Tibial artery (tissue), 4 donors: ENCODE measurements at places on chromosomes 6 and 20.
A peak's percentile ranks its signal among the peaks of the same experiment; 100 is the strongest.

DNA sequence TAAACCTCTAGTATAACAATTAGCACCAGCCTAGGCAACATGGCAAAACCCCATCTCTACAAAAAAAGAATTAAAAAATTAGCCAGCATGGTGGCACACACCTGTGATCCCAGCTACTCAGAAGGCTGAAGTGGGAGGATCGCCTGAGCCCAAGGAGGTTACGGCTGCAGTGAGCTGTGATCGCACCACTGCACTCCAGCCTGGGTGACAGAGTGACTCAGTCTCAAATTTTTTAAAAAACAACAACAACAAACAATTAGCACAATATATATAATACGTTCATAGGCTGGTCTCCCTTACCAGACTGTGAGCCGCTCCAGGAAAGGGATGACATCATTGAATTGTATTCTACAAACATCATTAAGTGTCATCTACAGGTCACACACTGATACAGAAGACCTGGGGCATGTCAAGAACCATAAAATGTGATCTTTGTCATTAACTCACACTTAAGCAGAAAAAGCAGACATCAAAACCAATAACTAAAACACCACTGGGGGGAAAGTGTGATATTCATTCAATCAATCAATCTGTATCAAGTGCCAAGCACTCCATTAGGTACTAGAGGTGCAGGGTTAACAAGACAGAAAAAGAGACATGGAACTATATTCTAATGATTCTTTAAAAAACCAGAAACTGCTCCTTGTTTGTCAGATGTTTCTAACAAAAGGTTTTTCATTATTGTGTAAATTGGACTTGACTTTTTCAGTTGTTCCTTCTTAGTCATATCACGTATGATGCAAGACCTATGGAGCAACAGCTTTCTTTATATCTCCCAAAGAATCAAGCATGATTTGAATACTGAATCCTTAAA, 17.8 kb downstream of the MAP3K5 start:
- no peak for DNase-seq

DNA sequence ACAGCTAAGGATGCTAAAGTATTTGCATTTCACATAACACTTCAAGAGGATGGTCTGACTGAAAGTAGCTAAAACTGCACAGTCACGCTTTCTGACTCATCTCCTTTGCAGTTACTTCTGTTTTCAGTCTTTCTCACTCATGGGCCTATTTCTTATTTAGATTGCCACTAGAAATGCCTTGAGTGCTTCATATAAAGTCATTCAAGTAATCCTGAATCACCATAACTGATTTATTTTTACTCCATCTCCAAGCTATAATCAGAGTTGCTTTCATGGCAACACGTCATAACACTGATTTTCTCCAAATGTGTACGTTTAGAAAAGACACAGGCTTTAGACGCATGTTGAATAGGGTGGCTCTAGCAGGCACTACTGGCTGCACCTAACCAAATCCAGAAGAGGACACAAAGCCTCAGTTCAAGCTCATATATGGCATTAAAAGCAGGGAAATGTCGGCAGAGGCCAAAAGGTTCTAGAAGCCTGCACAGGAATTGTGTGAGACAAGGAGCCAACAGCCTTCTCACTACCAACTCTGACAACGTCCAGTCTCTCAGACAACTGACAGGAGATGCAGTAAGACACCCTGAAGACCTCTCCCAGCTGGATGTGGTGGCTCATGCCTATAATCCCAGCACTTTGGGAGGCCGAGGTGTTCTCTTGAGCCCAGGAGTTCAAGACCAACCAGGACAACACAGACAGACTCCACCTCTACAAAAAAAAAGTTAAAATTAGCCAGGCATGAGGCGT, 64.1 kb upstream of the BEND6 start:
- no peak for DNase-seq

DNA sequence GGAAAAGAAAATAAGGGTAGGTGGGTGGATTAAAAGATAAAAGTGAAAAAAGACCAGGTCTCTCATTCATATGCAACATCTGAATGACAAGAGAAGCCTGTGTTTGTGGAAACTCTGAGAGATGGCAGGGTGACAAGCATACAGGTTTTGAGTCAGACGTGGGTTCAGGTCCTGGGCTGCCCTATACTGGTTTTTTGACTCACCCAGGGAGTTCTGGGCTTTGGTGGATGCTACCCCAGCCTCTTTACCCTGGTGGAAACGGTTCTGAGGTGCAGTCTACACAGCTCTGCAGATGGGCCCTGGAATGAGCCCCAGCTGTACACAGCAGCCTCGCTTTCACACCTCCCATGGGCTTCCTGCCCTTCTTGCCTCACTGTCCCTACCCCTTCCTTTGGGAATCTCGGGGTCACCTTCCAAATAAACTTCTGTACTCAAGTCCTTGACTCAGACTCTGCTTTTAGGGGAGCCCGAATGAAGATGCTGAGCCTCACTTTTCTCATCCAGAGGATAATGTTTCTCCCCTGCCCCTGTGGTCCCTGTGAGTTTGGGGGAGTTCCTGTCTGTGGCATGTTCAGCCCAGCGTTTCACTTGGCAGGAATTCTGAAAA, 77.7 kb upstream of the CLDN20 start:
- DNase-seq, result no peak

DNA sequence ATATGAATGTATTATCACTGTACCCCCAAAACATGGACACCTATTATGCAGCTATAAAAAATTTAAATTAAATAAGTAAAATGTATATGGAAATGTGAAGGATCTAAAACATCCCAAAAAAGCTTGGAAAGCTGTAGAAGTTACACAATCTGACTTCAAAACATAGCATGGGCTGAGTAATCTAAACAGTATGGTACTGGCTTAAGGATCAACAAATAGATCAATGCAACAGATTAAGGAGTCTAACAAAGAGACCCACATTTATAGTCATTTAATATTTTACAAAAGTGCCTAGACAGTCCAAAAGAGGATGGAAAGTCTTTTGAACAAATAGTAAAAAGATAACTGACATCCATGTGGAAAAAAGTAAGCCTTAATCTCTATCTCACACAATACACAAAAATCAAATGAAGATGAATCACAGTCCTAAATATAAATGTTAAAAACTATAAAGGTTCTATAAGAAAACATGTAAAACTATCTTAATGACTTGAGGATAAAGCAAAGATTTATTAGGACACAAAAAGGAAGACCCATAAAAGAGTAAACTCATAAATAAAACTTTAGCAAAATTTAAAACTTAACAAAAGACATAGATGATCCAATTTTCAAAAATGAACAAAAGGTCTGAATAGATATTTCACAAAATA, 46.8 kb downstream of the RANBP9 start:
- DNase-seq, result no peak

GRCh38 chr6:170358496-170358895, 51.9 kb downstream of the FAM120B start:
- DNase-seq, result no peak

DNA sequence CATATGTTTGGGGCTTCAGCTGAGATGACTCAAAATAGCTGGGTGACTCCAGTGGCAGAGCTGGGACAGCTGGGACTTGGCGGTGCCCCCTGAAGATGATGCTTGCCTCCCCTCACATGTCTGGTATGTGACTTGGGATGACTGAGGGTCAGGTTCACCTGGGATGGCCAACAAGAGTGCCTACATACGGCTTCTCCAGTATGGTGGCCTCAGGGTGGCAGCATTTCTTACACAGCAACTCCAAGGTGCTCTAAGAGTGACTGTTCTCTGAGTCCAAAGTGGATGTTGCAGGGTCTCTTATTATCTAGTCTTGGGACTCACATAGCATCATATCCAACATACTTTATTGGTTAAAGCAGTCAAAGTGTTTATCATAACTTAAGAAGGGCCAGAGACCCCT, 87.8 kb upstream of the CENPW start:
- no peak for DNase-seq

DNA sequence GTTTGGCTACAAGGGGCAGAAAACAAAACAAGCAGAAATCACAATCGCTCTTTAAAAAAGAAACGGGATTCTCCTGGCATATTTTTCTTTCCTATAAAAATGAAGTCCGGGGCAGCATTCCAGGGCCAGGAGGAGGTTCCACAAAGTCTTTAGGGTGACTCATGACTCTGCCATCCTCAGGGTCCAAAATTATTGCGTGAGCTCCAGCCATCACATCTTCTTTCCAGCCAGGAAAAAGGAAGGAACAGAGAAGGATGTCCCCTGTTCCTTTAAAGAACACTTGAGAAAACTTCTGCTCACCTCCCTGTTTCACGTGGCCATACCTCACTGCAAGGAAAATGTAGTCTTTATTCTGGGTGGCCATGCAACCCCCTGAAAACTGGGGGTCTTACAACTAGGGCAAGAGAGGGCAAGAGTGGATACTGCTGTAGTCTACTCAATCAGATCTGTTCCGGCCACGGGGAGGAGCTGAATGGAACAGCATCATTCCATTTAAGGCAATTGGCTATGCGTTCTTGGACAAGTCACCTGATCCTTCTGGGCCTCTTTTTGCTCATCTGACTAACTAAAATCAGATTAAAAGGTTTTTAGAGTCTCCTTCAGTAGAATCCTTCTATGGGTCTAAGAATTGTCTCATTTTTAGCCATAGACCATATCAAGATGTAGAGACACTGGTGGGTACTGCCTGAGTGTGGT, 49.4 kb downstream of the CTCFL start:
- peak; percentile 31 for DNase-seq

- no peak for DNase-seq
Measured at GRCh38 chr6:130240232-130240631, 17.5 kb upstream of the SAMD3 start.

DNA sequence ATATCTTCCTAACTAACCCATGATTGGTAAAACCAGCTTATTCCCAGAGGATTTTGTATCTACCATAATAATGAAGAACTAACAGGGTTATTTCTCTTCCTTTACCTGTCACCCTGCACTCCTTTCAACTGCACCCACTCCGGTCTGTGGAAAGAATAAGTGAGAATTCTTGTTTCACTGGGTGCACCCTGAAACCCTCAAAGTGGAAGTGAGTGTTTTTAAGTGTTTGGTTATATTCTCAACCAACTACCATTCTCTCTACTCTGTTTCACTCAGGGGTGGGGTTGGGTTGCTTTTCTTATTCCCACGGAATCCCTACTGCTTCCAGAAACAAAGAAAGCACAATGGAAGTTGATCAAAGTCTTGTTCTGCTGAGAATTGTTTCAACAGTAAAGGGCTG, 42.6 kb upstream of the KHDRBS2 start:
- no peak for DNase-seq

GRCh38 chr6:106197441-106197840, 111.3 kb downstream of the PRDM1 start:
- no peak for DNase-seq

- no peak for DNase-seq
Measured at GRCh38 chr20:44579313-44580081, 2.9 kb upstream of the PKIG start.
